ENCODE measurements at places on chromosomes 2 and 18.

GRCh38 chr18:75454022-75454795, 26.7 kb upstream of the SMIM21 start:
- DNase-seq, result no peak

- no peak for DNase-seq
Observed at GRCh38 chr2:26616706-26617587, 24.2 kb downstream of the CIB4 start.

GRCh38 chr18:12422936-12423335, 15.2 kb downstream of the PRELID3A start:
- no peak for DNase-seq

DNA sequence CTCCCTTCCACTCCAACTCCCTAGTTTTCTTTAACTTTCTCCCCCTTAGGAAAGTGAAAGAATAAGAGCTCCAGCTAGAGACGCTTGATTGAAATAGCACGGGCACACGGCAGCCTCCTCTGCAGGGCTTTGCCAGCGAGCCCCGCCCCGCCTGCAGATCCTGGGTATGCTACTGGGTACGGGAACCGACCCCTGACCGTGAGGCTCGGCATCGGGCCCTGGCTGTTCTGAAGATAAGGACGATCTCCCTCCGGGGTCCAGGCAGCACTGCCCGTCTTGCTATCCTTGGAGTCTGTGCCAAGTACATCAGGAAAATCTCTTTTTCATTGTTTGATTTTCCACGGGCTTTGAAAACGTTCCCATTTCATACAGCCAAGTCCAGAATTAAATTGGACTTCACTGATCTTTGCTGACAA, 284.5 kb downstream of the MTX2 start:
- DNase-seq, result no peak

DNA sequence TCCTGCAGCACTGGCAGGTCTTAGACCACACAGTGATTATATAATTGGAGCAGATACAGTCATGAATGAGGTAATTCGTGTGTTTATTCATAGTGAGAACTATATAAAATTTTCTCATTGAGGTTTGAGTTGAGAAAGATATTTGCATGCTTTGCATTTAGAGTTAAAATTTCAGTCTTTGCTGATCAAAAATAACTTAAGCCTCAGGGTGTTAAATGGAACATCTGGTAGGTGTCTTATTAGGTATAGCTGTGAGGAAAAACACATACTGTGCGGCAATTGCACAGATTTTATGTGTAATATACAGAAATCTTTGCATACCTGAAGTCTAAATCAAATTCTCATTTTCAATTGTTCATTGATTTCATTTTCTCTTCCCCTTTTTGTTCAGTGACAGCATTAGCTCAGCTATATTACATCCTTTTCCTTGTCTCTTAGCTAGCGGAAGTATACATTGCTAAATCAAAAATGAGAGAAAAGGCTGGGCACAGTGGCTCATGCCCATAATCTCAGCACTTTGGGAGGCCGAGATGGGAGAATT, 21.2 kb downstream of the GORASP2 start:
- no peak for DNase-seq

DNA sequence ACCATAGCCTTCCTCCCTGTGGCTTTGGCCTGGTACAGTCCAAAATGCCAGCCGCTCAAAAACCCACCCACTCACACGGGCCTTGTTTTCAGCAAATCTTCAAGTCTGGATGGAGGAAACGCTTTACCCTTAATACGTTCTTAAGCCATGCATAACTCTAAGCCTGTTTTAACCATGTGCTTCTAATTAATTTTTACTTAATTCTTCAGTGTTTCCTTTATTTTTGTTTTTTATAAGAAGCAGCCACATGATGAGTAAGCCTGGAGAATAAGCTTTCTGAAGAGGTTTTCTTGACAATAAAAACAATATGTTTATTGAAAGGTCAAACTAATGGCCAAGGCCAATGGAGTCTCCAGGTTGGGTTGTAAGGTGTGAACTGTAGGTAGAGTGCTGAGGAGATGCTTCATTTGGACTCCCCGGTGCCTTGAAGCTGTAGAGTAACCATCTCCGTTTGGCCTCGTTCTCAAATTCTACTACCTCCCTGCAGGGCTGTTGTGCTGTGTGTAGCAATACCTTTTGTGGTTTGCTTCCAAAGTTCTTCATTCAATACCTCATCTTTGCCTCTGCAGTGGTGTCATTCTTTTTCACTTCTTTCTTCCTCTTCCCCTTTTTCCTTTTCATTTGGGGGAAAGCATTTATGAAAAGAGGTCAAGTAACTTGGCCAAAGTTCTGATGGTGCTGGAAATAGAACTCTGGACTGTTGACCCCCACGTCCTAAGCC, 113.7 kb downstream of the PRKCE start:
- no peak for DNase-seq

DNA sequence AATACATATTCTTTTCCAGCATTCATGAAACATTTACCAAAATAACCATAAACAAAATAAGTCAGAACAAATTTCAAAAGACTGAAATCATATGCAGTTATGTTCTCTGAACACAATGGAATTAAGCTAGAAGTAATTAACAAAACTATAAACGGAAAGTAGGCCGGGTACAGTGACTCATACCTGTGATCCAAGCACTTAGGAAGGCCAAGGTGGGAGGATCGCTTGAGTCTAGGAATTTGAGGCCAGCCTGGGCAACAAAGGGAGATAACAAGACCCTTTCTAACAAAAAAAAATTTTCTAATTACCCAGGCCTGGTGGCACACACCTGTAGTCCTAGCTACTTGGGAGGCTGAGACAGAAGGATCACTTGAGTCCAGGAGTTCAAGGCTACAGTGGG, 14.9 kb downstream of the ATAD2B start:
- DNase-seq, result no peak

All from stimulated activated CD8-positive, alpha-beta memory T cell treated with anti-CD3 and anti-CD28 coated beads, Interleukin-12 subunit alpha, Interleukin-12 subunit beta, amount 100 ng/mL, for 1 hour (primary cell).